Activated CD8-positive, alpha-beta memory T cell treated with anti-CD3 and anti-CD28 coated beads, Interleukin-2, amount 50 U/mL, for 48 hours (primary cell): ENCODE measurements at places on chromosomes 16 and 17.
A peak's percentile ranks its signal among the peaks of the same experiment; 100 is the strongest.

DNA sequence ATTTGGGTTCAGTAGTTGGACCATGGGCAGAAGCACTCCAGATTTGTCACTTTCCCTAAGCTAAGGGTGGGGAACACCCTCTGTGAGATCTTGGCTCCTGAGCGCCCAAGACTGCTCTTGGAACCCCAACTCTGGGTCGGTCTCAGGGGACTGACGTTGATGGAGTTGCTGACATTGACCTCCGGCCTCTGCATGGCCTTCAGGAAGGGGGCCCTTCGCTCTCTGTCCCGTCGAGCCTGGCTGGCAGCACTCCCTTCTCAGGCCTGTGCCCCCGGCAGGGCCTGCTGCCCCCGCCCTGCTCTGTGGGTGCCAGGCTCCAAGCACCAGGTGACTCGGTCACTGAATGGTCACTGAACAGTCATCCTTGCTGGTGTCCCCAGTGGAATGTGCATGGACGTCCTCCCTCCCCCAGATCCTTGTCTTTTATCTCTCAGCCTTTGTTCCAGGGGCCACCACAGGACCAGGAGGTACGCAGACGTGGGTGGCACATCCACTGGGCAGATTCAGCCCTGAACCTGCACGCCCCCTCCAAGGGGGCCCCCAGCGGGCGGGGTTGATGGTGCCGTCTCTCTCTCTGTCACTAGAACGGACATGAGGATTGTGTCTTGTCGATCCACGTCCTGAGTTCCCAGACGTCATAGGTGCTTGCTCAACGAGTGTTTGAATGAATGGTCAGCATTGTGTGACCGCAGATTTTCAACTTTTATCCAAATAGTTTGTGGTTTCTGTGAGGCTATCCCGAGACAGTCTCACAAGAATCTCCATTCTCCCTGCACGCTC, 314.5 kb downstream of the SEC14L1 start:
- DNase-seq = peak; percentile 74

DNA sequence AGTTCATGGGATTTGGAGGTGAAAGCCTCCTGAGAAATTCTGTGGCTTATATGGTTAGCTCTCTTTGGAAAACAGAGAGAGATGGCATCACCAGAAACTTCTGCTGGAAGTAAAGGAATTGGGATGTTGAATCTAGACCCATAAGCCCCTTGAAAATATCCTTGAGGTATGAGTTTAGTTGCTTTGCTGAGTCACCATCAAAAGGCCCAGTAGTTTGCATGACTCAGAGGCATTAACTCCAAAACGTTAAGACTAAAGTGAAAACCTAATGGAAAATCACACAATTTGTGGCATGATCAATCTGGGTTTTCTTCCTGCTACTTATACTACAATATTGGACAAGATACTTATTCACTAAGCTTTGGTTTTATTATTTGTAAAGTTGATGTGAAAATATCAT, 349.2 kb upstream of the SALL1 start:
- no peak for DNase-seq

DNA sequence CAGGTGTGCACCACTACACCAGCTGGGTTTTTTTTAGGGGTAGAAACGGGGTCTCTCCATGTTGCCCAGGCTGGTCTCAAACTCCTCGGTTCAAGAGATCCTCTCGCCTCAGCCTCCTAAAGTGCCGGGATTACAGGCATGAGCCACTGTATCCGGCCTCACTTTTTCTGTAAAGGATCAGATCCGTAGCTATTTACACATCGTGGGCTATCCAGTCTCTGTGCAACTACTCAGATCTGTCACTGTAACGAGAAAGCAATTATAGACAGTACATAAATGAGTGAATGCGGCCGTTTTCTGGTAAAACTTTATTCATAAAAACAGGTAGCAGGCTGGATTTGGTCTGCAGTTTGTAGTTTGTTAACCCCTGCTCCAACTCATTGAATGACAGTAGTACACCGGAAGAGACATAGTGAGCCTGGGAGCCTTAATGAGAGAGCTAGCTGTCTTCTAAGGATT, 44.5 kb downstream of the VMP1 start:
- peak; percentile 61 for DNase-seq

DNA sequence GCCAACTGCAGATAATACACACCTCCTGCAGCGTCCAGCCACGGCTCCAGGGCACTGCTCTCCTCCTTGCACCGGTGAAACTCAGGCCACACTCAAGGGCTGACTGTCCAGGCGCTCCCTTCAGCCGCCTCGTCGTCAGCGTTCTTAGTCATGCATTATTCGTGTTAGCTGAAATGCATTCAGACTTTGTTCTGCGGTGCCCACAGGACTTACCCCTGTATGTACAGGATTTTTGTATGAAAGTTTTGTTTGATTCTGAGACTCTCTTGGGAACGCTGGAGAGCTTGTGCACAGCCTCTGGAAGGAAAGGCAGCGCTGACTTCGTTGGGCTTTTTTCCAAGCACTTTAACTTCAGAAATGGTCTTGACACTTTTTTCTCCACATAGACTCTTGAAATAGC, 22.1 kb downstream of the CIBAR2 start:
- no peak for DNase-seq

- DNase-seq = no peak
Measured at GRCh38 chr16:64700628-64701027, 421.2 kb downstream of the CDH11 start.

- no peak for DNase-seq
Measured at GRCh38 chr17:29835435-29836351, 94.3 kb downstream of the SSH2 start.

- DNase-seq = no peak
Measured at GRCh38 chr16:79185711-79186110, 414.8 kb downstream of the MAF start.

- DNase-seq = no peak
Measured at GRCh38 chr17:693791-694638, 20.6 kb downstream of the VPS53 start.

DNA sequence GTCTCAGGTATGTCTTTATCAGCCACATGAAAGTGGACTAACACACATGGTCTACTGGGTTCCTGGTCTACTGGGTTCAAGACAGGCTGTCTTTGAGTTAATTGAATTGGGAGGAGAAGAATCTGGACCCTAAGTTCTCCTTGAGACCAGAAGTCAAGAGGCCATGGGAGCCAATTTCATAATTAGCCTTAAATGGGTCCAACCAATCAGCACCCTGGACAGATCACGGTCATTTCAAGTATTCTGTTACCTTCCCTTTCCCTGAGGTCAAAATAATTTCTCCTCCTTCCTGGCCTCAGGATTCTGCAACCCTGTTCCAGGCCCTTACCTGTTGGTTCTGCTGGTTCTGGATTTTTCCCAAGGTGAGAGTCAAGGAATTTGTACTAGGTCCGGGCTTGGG, 23.8 kb downstream of the OSBPL7 start:
- peak; percentile 15 for DNase-seq

DNA sequence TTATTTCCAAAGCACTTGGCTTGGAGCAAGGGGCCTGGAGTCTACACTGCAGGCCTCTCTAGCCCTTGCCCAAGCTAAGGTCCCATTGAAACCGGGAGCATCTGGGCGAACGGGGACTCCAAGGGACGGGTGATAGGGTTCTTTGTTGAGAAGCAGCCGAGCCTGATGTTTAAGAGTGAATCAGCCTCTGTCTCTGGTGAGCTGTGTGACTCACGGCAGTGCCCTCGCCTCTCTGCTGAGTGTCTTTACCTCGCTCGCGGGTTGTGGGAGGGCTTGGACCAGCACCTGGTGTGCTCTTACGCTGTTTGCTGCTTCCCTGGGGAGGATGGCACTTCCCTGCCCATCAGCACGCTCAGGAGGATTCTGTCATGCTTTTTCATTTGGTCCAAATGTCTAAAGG, 1.3 kb downstream of the HGS start:
- peak; percentile 77 for DNase-seq

DNA sequence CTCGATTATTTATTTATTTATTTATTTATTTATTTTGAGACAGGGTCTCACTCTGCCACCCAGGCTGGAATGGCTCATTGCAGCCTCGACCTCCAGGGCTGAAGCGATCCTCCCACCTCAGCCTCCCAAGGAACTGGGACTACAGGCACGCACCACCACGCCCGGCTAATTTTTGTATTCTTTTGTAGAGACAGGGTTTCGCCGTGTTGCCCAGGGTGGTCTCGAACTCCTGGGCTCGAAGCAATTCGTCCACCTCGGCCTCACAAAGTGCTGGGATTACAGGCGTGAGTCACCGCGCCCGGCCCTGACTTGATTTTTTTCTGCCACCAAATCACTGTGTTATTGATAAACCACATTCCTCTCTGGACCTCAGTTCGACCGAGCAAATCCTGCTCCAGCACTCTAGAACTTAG, 758 bp upstream of the RPL23A start:
- no peak for DNase-seq

DNA sequence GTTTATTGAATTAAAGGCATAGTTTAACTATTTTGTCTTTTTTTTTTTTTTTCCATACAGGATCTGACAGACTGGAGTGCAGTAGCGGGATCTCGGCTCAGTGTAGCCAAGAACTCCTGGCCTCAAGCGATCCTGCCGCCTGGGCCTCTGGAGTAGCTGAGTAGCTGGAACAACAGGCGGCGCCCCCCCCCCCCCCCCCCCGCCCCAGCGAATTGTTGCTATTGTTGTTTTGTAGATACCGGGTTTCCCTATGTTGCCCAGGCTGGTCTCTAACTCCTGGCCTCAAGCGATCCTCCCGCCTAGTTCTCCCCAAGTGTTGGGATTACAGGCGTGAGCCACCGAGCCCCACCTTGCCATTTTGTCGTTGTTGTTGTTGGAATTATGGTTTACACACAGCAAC, 1.3 kb upstream of the CENPV start:
- DNase-seq = no peak

DNA sequence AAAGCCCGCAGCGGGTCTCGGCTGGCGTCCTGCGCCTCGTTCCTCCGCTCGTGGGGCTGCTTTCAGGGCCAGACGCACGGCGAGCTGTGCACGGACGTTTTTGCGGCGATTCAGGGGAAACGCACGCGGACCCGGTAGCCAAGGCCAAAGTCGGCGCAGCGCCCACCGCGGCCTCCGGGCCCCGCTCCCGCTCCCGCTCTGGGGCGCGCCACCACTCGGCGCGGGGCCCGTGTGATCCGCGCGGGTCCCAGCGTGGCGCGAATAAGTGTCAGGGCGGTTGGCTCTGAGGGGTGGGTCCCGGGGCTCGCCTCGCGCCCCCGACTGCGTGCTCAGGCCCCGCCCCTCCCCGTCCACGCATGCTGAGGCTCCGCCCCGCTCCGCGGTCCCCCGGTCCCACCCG, 694 bp upstream of the TBCD start:
- DNase-seq = no peak

DNA sequence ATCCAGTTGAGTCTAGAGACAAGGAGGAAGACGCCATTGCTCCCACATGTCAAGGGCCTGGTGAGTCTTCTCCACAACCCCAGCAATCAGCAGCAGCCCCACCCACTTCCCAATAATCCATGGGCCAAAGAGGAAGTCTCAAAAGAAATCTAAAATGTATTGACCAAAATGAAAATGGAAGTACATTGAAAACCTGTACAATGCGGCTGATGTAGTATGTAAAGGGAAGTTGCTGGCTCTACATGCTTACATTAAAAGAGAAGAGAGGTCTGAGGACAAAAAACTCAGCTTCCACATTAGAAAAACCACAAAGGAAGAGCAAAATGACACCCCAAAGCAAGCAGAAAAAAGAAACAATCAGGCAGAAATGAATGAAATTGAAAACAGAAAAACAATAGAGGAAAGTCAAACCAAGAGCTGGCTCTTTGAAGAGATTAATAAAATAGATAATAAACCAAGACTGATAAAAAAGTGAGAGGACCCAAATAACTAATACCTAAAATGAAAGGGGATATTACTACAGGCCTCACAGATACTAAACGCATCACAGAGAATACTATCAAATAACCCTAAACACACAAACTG, 100.6 kb upstream of the METRNL start:
- no peak for DNase-seq

- peak; percentile 61 for DNase-seq
Measured at GRCh38 chr17:21286909-21287702, 2.6 kb downstream of the MAP2K3 start.

DNA sequence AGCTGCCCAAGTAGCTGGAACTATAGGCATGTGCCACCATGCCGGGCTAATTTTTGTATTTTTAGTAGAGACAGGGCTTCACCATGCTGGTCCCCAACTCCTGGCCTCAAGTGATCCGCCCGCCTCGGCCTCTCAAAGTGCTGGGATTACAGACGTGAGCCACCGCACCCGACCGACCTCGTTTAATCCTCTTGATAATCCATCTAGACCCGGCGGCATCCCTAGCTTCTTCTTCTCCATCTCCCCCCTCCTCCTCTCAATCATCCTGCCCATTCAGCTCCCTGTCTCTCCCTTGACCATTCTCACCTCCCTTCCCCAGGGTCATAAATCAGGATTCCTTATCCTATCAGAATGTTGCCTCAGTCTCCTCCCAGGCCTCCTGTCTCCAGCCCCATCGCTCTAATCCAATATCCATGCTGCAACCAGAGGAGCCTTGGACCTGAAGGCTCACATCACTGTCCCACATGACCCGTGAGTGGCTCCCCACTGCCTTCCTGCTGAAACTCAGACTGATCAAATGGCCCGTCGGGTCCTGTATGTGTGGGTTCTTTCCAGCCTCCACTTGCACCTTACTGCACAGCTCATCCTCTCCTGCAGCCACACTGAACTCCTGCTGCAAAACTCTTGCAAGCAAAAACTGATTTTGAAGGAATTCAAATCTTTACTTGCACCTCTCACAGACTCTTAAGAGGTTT, 74.1 kb upstream of the CDH5 start:
- DNase-seq = peak; percentile 34

DNA sequence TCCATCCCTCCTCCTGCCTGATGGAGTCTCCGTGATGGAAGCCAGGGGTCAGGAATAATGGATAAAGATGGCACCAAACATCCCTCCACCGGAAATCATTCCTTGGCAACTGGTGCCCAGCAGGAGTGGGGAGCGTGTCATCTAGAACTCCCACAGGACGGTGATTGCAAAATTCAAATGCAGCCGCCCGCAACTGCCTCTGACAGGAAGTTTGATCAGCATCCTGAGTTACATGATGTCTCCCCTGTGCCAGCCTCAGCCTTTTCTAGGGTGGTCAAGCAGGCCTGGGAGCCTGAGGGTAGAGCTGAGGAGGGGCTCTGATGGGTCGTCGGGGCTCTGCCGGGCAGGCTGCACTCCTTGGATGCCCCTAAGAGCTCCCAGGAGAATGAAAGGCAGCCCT, 52.8 kb downstream of the GSG1L start:
- DNase-seq = no peak

DNA sequence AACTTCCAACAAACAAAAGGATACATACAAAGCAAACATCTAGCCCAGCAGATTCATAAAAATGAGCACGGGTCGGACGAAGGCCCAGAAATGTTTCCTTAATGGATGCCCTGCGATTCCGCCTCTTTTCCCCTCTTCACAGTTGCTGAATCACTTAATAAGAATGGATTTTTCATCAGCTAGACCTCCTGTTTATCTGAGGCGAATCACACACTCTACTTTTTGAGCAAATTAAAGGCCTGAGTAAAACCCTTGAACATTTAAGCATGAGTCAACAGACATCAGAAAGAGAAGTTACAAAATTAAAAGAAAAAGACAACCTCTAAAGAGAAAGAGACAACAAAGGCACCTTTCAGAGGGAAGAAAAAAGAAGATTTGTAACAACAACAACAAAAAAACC, 44.7 kb downstream of the HS3ST3A1 start:
- no peak for DNase-seq
